ENCODE measurements at places on chromosomes 4 and X.

GRCh38 chrX:99073551-99073950, 1336.5 kb downstream of the PCDH19 start:
- no peak for DNase-seq

DNA sequence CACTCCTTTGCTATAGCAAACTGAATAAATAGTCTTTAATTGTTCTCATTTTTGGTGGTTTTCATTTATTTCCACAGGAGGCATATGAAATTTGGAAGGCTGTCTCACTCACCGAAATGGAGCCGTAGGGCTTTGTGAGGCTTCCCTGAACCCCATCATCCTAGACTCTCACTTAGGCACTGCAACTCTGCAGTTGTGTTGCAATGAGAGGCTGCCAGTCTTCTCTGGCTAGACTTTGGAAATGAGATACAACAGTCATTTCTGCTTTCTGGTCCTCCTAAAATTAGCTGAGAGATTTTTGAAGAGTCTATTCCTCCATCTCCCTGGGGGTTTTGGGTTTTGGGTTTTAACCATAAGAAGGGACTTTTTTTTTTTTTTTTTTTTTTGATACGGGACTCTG, 146.5 kb downstream of the SH3BGRL start:
- no peak for DNase-seq

- DNase-seq = no peak
Observed at GRCh38 chrX:122344816-122345215, 839.3 kb upstream of the GRIA3 start.

DNA sequence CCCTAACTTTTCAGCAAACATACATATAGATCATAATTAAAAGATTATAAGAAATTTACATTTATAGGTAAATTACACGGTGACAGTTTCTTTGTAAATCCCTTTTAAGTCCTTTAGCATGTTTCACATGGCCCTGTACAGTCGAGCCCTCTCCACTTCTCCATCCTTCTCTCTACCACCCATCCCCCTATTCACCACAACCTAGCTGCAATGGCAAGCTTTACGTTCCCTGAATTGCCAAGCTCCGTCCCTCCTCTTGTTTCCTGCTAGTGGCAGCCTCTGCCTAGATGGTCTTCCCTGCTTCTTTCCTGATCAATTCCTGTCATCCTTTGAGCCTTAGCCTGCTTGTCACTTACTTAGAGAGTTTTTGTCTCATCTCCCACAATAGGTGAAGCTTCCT, 116.2 kb downstream of the TMA16 start:
- no peak for DNase-seq

- no peak for DNase-seq
Observed at GRCh38 chrX:100964362-100964761, 5.1 kb upstream of the ARL13A start.

DNA sequence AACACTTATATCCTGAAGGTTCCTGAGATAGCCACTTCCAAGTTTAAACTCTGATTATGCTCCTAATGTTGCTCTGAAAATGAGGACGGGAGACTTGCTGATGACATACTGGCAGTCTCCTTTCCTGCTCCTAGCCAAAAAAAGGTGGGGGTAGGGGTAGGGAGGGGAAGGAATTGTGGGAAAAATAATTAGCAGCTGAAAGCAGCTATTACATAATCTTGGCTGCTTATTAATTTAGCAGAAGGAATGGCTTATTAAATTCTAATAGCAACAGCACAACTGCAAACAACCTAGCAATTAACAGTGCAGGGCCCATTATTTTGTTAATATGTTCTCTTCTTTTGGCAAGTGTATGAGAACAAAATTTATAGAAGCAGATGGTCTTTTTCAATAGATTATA, 2.0 kb upstream of the AP1S2 start:
- no peak for DNase-seq

DNA sequence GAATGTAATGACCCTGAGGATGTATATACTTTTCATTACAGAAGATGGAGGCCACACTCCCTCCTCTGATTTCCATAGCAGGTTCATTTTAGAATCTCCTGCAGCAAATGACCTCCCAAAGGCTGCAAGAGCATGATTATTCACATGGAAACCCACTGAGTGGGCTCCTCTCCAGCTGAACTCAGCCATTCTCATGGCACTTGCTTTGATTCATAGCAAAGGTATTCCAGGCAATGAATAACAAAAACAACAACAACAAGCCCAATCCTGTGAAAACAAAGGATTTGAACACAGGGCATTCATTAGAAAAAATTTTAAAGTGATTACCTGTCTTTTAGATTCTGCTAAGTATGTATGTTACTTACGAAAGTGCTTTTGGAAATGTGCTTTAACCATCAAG, 894.0 kb upstream of the FRG1 start:
- no peak for DNase-seq

DNA sequence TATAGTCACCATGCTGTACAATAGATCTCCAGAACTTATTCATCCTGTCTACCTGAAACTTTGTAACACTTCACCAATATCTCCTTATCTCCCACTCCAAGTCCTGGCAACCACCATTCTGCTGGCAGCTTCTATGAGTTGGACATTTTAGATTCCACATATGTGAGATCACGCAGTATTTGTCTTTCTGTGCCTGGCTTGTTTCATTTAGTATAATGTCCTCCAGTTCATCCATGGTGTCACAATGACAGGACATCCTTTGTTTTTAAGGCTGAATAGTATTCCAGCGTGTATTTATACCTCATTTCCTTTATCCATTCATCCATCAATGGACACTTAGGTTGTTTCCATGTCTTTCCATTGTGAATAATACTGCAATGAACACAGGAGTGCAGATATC, 198.7 kb downstream of the QDPR start:
- DNase-seq = no peak

GRCh38 chr4:182145334-182145905, 97.8 kb upstream of the TENM3 start:
- DNase-seq = no peak

GRCh38 chrX:39854772-39855747, 242.7 kb downstream of the BCOR start:
- DNase-seq = peak; percentile 89

DNA sequence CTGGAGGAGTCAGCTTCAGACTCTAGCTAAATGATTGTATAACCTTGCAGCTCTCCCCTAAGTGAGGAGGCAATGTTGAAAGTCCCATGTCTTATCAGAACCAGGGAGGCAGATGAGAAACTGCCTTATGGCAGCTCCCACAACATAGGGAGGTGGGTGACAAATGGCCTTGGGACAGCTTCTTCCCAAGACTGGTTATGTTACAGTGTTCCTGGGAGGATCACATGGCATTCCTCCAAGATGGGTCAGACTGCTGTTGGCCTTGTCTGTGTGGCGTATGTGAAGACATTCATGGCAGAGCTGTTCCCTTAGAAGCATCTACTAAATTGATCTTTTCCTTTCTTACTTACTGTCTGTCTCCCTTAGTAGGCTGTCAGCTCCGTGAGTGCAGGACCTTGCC, 42.0 kb downstream of the HPRT1 start:
- DNase-seq = no peak

GRCh38 chrX:68684919-68685304, 37.4 kb downstream of the STARD8 start:
- DNase-seq = no peak

DNA sequence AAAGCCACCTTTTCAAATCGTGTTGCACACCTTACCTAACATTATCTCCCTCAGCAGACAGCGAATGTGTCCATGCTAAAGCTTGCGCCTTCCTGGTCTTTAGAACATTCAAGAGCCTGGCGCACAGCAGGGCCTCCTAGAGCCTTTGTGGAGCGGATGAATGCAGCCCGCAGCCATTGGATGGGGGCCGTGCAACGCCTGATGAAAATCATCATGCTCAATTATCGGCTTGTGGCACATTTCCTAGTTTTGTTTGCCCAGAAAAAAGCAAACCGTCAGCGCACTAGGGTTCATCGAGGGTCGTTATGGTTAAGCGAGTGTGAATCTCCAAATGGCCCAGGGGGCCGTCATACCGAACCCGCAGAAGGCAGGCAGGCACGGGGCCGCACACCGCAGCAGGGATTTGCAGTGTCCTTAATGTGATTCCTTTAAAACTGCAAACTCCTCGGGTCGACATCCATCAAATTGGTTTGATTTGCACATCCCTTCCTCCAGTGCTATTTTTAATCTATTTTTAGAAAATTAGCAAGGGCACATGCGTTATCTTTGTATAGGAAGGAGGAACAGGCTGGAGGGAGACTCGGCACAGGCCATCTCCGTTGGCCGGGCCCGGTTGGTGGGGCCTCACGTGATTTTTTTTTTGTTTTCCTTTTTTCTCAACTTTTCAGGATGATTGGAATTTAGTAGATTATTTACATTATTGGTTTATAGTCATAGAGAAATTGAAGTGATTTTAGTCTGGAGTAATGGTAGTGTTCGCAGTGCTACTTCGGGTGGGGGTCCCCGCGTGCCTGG, 53.1 kb downstream of the ABLIM2 start:
- no peak for DNase-seq

- DNase-seq = no peak
Observed at GRCh38 chr4:104044369-104044768, 324.6 kb upstream of the TACR3 start.

DNA sequence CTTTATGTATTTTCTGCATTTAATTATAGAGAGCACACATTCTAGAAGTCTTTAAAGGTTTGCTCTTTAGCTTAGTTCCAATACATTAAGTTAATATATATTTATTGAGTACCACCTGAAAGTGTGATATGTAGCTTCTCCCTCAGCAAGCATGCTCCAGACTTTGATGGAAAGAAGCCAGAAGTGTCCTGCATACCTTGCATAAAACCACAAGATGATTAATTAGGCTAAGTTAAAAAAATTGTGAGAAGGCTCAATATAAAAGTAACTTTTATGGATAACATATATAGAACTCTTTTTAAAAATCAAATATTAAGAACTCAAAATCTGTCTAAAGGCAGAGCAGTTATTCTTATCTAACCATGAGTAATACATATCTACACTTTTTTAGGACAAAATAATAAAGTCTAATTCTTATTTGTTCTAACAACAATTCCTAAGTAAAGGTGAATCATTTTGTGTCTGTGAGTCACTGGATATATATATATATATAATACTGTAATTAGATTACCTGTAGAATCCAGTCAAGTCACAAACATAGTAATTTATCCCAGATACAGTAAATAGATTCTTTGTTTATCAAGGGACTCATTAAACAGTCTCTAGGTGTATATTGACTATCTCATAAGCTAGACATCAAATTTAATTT, 51.2 kb downstream of the INTS12 start:
- no peak for DNase-seq

DNA sequence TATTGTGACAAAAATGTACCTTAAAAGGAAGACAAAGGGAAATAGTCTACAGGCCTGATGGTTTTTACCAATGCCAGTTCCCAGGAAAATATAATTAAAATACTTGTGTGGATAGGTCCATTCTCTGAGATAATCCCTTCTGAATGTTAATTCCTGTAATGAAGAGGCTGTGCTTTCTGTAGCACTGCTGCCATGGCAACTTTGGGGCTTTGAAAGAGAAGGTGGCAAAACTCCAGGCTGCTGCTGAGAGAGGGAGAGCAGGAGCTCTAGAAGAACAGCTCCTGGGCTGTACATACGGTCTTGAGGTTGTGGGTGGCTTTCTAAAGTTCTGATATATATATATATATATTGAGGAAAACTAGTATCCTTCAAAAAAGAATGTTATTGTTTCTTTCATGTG, 125.4 kb downstream of the PDLIM5 start:
- no peak for DNase-seq

- DNase-seq = no peak
Observed at GRCh38 chr4:129852434-129852833, 756.5 kb downstream of the C4orf33 start.

GRCh38 chr4:2799971-2800690, 7.2 kb downstream of the SH3BP2 start:
- DNase-seq = no peak

DNA sequence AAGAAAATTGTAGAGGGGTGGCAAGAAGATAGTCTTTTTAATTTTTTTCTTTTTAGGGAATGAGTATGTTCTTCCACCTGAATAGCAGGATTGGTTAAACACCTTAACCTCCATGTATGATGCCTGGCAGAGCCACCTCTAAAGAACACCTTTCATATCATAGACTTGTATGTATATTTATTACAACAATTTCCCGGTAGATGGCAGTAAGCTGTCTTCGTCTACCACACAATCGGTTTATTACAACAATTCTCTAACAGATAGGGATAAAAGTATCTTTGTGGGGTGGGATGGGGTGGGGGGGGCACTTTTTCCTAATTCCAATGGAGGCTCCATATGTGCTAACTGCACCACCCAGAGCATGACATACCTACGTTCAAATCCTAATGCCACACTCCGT, 255.5 kb downstream of the LDB2 start:
- no peak for DNase-seq

DNA sequence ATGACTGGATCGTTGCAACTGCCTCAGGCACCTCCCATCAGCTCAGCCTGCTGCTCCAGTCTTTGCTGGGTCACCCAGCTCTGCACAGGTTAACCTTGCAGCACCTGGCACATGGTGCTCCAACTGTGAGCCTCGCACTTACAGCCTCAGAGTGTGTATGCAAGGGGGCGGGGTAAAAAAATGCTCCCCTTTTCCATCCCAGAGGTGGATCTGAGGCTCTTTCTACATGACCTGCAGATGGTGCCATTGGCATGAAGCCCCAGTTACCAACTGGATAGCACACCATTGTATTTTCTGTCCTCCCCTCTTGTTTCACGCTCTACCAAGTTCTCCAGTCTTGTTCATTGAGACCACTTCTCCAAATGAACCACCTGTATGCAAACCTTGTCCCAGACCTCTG, 46.2 kb upstream of the TRPC3 start:
- DNase-seq = peak; percentile 19

GRCh38 chrX:14922437-14922836, 49.2 kb downstream of the MOSPD2 start:
- DNase-seq = no peak

- no peak for DNase-seq
Observed at GRCh38 chr4:186806679-186807421, 83.2 kb upstream of the FAT1 start.

- DNase-seq = no peak
Observed at GRCh38 chr4:15913631-15913970, 24.9 kb downstream of the FGFBP1 start.
